Activated CD8-positive, alpha-beta T cell treated with anti-CD3 and anti-CD28 coated beads for 36 hours (primary cell): ENCODE measurements at places on chromosomes 4 and X. TPM values are rescaled to one million over a fixed set of nuclear protein-coding genes. Genes with fewer than 3 reads are reported as not detected.

DNA sequence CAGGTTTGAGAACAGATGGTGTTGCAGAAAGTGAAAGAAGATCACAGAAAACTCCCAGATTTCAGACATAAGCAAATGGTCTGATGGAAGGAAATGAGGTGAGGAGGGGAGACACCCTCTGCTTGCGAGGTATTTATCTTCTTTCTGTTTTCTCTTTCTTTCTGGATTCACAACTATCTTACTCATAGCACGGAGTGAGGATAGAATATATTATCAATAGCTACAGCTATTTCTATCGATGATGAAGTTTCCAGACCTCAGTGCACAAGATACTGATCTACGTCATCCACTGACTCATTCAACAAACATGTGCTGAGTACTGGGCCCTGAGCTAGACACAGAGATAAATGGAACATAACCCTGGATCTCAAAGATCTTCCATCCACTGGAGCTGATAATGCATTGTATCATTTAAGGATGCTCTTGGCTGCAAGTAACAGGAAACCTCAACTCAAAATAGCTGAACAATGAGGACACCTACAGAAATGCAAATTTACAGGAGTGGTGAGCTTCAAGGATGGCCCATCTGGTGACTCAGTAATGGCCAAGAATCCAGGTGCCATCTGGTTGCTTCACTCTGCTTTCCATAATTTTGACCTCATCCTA is 21.2 kb downstream of the SLC2A9 start:
- H3K27ac ChIP-seq: peak overlapping the region; percentile 34
- peaks cover 3% of the 10 kb centered on the region for H3K36me3 ChIP-seq
- no peak for DNase-seq
- no peak overlapping the region for H3K4me3 ChIP-seq
- no peaks in the 10 kb centered on the region for H3K27me3 ChIP-seq
- peaks cover 36% of the 10 kb centered on the region for H3K4me1 ChIP-seq

ZNF81 gene
- 5.4 TPM for total RNA-seq

ANAPC4 gene
- 31.4 TPM for total RNA-seq

- no peak overlapping the region for H3K27ac ChIP-seq
- H3K4me3 ChIP-seq: no peak overlapping the region
- DNase-seq: no peak
Observed at GRCh38 chrX:110173192-110174175, 144.4 kb downstream of the AMMECR1 start.

DNA sequence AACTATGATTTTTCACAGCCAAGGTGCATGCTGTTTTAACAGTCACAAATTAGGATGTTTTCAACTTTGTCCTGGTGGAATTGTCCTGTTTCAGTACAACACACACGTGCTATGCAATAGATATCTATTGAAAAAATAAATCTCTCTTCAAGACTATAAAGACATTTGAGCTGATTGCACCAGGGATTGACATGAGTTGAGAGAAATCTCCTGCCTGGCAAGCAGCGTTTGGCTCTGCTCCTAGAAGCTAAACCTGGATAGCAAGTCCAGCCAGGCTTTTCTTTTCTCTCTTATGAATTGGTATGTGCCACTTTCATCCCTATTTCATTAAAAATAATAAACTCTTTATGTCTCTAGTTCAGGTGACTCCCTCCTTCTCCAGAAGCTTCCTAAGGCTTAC is 16.6 kb upstream of the NPNT start:
- H3K4me3 ChIP-seq: no peak overlapping the region
- no peaks in the 10 kb centered on the region for H3K4me1 ChIP-seq
- no peak for DNase-seq
- H3K27me3 ChIP-seq: no peaks in the 10 kb centered on the region
- no peak overlapping the region for H3K27ac ChIP-seq

GRCh38 chr4:159360549-159360948 is 257.7 kb downstream of the RAPGEF2 start:
- H3K4me1 ChIP-seq: no peaks in the 10 kb centered on the region
- peaks cover 28% of the 10 kb centered on the region for H3K36me3 ChIP-seq
- DNase-seq: no peak

SMARCA1 gene
- total RNA-seq: 0.25 TPM

- H3K4me1 ChIP-seq: no peaks in the 10 kb centered on the region
- no peak for DNase-seq
Observed at GRCh38 chr4:2077537-2078460, 18.7 kb downstream of the NAT8L start.

DNA sequence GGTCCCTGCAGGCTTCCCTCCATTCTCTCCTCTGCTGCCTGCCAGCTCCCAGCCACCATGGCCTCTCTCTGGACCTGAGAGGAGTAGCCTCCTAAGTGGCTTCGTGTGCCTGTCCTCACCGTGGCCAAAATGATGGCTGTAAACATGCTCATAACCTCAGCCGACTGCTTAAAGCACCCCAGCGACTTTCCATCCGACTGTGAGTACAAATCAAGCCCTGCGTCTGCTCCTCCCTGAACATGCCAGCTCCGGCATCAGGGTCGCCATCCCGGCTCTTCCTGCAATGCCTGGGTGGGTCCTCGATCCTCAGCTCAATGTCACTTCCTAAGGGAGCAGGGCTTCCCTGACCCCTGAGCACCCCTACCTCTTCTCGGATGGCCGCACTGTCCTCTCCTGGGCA is 3.3 kb upstream of the SORCS2 start:
- no peaks in the 10 kb centered on the region for H3K36me3 ChIP-seq
- no peak overlapping the region for H3K4me3 ChIP-seq
- H3K27ac ChIP-seq: no peak overlapping the region
- H3K27me3 ChIP-seq: peaks cover 23% of the 10 kb centered on the region

DNA sequence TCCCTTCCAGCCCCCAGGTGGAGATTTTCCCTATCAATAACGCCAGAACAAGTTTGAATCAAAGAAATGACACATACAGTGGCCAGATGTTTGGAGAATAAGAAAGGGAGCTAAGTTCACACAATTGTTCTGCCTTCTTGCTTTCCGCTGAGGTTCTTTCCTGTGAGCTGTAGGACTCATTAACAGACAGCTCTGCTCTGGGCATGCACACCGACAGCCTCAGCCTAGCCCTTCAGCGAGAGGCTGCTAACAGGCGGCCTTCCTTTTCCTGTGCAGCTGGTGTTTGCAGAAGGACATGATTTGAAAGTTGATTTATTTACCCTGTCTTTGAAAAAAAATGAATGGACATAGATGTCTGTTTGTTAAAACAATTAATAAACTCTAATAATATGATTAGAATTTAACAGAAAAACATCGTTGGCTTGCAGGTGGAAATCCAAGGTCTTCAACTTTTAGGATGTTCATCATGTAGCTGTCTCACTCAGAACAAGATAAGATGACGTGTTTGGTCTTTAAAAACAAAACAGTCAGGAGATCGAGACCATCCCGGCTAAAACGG is 183.3 kb downstream of the KDR start:
- H3K27me3 ChIP-seq: no peaks in the 10 kb centered on the region
- peaks cover 44% of the 10 kb centered on the region for H3K4me1 ChIP-seq
- no peaks in the 10 kb centered on the region for H3K36me3 ChIP-seq

GATA1 gene
- not detected for total RNA-seq

- H3K36me3 ChIP-seq: peaks cover 15% of the 10 kb centered on the region
- H3K27ac ChIP-seq: no peak overlapping the region
- no peak overlapping the region for H3K4me3 ChIP-seq
- no peaks in the 10 kb centered on the region for H3K4me1 ChIP-seq
Observed at GRCh38 chr4:128107766-128108165, 46.7 kb downstream of the LARP1B start.

GRCh38 chrX:110477593-110478228 is 119.1 kb downstream of the RTL9 start:
- no peak overlapping the region for H3K27ac ChIP-seq
- no peaks in the 10 kb centered on the region for H3K27me3 ChIP-seq
- no peaks in the 10 kb centered on the region for H3K4me1 ChIP-seq
- no peak for DNase-seq
- no peak overlapping the region for H3K4me3 ChIP-seq
- no peaks in the 10 kb centered on the region for H3K36me3 ChIP-seq

AREG gene
- total RNA-seq: 0.67 TPM

GAGE13 gene
- total RNA-seq: not detected

DNA sequence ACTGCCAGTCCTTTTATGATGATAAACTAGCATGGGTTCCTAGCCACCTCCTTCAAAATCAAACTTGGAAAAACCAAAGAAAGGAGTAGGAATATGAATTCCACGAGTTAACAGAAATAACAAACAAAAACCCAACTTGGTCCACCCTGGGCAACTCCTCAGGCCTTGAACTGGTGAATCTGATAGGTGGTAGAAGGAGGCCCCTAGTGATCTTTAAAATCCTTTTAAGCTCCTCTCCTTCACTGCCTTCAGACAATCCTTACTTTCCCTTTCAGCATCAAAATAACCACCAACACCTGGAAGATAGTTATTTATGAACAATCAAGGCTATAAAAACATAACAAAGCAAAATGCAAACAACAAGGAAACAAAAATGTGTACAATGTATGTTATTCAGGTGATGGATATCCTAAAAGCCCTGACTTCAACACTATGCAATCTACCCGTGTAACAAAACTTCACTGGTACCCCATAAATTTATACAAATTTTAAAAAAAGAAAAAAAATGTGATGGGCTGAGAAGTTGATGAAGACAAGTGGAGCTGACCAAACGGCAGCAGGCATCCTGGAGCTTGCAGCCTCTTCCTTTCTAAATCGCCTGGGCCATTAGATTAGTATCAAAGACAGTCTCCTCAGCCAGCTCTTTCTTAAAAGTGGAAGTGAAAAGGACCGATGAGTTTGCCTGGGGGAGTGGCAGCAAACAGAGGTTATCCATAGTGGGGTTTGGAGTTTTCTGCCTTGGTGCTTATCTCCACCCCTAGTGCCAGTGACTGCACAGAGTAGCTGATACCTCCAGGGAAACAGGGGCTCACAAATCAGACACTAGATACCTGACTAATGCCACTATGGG is 179.6 kb downstream of the TMA16 start:
- no peak overlapping the region for H3K4me3 ChIP-seq
- peaks cover 3% of the 10 kb centered on the region for H3K27me3 ChIP-seq
- no peak overlapping the region for H3K27ac ChIP-seq
- H3K4me1 ChIP-seq: peaks cover 8% of the 10 kb centered on the region

- H3K27me3 ChIP-seq: no peaks in the 10 kb centered on the region
- DNase-seq: no peak
- H3K4me1 ChIP-seq: no peaks in the 10 kb centered on the region
- no peak overlapping the region for H3K27ac ChIP-seq
- no peaks in the 10 kb centered on the region for H3K36me3 ChIP-seq
- no peak overlapping the region for H3K4me3 ChIP-seq
Observed at GRCh38 chr4:143288171-143288570, 48.5 kb upstream of the GAB1 start.

- H3K4me3 ChIP-seq: peak overlapping the region; percentile 17
- no peaks in the 10 kb centered on the region for H3K27me3 ChIP-seq
- H3K36me3 ChIP-seq: no peaks in the 10 kb centered on the region
- H3K27ac ChIP-seq: no peak overlapping the region
Observed at GRCh38 chr4:94995684-94996394, 238.1 kb downstream of the BMPR1B start.

DNA sequence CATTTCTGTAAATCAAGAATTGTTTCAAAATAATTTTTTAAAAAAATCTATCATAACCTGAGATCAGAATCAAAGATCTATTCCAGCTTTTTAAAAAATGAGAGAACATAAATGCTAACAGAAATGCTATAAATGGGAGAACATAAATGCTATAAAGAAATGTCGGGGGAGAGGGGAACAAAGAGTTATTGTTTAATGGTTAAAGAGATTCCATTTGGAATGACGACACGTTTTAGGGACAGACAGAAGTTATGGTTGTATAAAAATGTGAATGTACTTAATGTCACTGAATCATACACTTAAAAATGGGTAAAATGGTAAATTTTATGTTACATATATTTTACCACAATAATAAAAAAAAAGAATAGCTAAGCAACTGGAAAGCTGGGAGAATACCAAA is 127.1 kb downstream of the ATRX start:
- H3K4me3 ChIP-seq: no peak overlapping the region
- no peak overlapping the region for H3K27ac ChIP-seq
- DNase-seq: no peak
- H3K4me1 ChIP-seq: peaks cover 4% of the 10 kb centered on the region
